ENCODE measurements at places on chromosomes 1 and 21.
A peak's percentile ranks its signal among the peaks of the same experiment; 100 is the strongest.

DNA sequence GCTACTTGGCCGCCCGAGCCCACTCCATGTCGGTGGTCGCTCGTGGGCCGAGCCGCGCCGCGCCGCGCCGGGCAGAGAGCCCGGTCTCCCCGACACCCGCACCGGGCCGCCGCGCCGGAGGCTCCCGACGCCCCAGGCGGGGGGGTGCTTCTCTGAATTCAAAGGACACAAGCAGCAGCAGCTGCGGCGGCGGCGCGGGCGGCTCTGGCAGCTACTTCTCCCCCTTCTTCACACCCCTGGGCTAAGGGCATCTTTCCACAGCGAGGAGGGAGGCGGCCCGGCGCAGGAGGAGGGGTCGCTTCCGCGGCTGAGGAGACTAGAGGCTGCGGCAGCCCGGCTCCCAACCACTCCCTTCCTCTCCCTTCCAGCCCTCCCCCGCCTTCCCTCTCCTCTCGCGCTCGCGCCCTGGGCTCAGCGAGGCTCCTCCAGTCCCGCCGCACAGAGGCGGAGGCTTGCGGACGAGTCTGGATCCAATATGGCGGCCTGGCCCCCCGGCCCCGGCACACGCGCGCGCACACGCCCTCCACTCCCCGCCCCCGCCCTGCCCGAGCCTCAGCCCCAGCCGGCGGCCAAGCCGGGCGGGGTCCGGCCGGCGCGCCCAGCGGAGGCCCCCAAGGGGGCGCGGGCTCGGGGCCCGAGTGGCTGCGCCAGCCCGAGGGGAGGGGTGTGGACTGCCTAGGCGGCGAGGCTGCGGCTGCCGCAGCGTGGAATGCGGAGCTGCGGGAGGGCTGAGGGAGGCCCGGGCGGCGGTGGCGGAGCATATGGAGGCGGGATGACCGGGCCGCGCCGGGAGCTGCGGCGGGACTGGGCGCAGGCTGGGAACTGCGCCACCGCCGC is at the start of gene CDC42BPA:
Gene CDC42BPA, minus strand, starts transcription at position 477 of the 837 bp plus-strand sequence. CDS start 1,310 bp downstream, outside the sequence.
- DNase-seq = no peak

- no peak for DNase-seq
Measured at GRCh38 chr1:119647228-119647733, 785 bp downstream of the ZNF697 start.

GRCh38 chr1:107496002-107496401 is 355.2 kb downstream of the NTNG1 start:
- no peak for DNase-seq

GRCh38 chr1:180299479-180300221 is 69.6 kb downstream of the LHX4 start:
- DNase-seq = no peak

DNA sequence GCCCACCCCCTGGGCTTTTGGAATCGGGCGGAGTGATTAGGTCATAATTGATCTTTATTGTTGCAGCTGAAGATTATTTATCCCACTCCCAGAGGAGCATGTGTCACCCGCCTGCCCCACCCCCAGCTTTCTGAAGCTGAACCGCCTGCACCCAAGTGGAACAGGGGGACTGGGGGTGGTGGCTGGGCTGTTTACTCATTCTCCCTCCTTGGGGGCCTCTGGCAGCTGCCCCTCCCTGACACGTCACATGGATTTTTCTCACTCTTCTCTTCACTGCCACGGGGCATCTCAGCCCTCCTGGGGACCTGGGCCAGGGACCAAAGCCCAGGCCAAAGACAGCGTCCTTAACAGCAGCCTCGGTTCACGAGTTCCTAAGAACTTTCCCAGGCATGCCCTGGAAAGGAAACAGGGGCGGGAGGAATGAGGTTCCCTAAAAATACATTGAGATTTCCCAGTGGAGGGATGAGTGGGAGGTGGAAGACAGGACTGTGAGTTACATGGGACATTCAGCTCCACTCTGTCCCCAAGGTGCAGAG is 31.6 kb upstream of the SOX13 start:
- DNase-seq = peak; percentile 42

DNA sequence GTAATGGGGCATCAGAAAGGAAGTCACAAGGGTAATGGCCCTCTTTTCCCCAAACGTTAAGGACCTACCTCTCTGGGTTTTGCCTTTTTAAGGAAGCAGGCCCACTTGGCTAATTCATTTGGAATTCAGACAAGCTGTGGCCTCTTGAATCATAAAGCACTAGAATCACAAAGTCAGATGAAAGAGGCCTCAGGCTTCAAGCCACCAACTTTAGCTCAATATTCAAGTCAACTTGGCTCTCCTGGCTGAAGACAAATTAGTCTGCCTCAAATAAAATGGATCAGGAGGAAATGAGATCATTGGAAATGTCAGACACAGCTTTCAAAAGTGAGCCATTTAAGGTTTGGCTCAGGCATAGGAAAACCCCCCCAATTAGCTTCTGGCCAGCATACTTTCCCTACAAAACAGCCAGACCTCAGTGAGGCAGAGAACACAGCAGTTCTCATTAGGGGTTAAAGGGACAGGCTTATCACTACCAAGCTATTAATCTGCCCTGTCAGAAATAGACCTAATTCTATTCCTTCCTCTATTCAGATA is 34.3 kb downstream of the SLC35D1 start:
- DNase-seq = peak; percentile 39

GRCh38 chr1:169086603-169087455 is 19.7 kb upstream of the ATP1B1 start:
- DNase-seq = no peak

- no peak for DNase-seq
Measured at GRCh38 chr1:206962272-206962671, 8.0 kb downstream of the FCAMR start.

DNA sequence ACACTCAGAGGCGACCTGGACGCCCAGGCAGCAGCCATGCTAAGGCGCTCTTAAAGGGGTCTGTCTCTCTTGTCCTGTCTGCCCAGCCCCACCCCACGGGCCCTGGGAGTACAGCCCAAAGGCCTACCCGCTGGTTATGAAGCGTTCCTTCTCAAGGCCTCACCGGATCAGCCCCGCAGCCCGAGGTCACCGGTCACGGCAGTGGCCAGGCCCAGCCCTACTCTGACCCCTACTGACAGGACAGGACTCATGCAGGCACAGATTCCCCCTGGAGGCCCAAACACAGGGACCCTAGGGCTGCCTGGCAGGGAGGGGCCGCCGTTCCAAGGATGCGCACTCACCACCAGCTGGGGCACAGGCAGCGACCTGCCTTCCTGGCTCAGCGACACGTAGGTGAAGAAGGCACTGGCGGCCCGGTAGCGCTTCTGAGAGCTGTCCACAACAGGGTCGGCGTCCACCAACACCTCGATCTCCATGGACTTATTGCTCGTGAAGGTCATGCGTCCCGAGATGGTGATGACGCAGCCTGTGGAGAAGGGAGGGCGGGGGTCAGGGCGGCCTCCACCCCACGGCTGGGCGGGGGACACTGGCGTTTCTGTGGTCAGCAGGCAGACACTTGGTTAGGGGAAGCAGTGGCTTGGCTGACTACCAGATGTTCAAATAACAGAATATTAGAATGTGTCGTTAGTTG is 20.0 kb upstream of the GPR153 start:
- no peak for DNase-seq

DNA sequence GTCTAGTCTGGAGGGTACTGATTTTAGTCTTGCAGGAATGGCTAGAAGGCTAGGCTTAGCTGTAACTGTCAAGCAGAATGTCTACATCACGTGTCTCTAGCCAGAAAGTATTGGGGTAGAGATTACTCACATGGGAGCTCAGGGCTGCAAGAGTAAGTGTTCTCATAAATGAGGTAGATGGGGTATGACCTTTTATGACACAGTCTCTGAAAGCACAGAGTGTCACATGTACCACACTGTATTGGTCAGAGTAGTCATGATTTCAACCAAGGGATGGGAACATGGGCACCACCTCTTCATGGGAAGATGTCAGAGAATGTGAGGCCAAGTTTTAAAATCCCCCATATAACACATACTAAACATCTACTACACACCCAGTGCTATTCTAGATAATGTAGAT is 2.9 kb downstream of the FYB2 start:
- no peak for DNase-seq

DNA sequence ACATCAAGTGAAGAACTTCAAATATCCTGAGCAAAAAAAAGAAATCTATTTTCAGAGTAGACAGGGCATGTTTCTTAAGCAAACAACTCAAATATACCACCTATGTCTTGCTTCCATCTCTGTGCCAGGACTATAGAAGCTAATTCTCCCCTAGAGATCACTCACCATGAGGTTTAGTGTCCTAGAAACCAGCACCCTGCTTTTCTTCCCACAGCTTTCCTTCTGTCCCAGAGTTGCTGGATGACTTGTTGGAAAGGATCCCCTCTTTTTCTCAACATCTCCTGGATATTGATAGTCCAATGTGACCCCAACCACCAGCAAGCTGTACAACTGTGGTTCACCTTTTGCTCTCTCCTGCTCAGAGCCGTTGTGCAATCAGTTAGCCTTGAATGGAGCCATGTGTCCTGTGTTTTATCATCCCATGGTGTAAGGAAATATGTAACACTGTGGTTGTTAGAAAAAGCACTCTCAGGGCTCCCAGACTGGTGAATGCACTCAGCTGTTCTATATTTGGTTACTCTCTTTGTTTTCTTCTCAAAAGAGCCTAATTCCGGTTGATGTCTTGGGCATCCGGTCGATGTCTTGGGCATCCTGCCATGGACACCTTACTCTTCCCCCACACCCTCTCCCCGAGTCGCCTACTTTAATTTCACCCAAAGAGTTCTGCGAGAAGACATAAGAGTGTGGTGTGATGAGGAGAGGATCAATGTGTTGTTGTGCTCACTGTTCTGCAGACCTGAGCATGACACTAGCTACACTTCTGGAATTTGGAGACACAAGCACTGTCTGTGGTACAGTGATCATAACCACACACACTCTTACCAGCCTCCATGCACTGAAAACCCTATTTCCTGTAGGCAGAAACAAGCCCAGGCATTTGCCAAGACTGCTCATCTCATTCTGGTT is 1.7 kb downstream of the TNFSF4 start:
- DNase-seq = no peak

DNA sequence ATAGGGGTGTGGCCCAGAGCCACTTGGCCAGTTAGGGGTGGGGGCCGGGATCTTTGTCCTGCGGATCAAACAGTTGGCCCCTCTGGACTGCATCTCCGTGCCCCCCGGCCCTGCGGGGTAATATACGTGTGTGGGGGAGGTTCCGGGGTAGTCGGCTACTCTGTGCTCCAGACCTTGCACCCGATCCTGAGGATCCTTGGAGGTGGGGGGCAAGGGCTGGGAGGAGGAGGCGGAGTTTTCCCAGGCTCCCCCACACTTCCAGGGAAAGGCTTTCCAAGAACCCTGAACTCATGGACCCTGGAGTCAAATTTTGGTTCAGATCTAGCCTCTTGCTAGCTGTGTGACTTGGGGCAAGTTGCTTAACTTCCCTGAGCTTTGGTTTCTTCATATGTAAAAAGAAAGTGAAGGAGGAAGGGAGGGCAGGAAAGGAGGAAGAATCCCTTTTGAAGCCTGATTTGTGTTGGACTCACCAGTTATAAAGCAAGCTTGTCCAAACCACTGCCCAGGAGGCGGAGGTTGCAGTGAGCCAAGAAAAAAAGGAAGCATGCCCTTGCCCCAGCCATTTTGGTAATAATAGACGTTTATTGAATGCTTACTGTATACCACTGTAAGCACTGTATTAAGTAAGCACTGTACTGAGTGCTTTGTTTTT is 686 bp downstream of the MIIP start:
- DNase-seq = no peak

Measured in kidney epithelial cell (primary cell).